Activated CD4-positive, CD25-positive, alpha-beta regulatory T cell treated with anti-CD3 and anti-CD28 coated beads, Interleukin-2, amount 50 U/mL, for 72 hours (primary cell): ENCODE measurements at places on chromosomes 11 and 22.

- DNase-seq, result no peak
Observed at GRCh38 chr22:24500277-24500820, 5.2 kb downstream of the UPB1 start.

DNA sequence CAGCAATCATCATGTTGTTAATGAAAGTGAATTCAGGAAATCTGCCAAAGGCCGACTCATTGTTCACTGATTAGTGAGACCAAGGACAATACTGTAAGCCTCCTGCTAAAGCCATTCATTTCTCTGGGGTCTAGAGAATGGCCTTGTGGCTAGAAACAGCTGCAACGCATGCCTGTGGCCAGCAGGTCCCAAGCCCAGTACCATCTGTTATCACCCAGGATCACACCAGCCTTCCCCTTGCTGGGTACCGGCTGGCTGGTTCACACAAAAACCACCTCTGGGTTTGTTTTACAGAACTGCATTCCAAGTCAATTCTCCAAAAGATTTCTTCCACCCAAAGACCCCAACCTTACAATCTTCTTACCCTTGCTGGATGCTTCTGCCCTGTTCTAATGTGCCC is 1.1 kb downstream of the PLAAT5 start:
- DNase-seq, result no peak

- peak; percentile 67 for DNase-seq
Observed at GRCh38 chr11:61752117-61752924, at the start of gene MYRF. TSS of gene MYRF (plus strand) at chr11:61752636. CDS start at chr11:61752745, 109 bp downstream.

DNA sequence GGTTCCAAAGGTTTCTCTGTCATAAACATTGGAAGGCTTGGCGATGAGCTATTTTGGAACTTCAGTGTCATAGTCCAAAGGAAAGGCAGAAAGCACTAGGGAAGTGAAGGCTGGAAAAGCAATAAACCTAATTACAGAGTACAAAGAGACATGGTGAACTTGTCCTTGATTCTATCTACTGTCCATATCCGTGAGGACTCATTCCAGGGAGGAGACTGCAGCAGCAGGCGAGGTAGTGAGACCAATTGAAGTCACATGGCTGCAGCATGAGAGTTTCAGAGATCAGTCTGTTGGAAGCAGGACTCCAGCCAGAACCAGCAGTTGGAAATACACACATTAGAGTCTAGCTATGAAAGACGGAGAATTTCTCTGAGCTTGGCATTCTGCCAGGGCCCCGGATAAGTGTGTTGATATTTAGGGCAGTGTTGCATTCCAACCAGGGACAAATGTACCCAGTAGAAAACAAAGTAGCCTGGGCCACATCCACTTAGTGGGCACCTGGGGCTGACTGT is 54.1 kb upstream of the ARHGAP42 start:
- no peak for DNase-seq

GRCh38 chr11:7536100-7536499 is 22.3 kb downstream of the PPFIBP2 start:
- no peak for DNase-seq

- no peak for DNase-seq
Observed at GRCh38 chr11:2709429-2709828, 9.6 kb upstream of the KCNQ1OT1 start.

- no peak for DNase-seq
Observed at GRCh38 chr11:59272771-59273372, 60.1 kb upstream of the MPEG1 start.

DNA sequence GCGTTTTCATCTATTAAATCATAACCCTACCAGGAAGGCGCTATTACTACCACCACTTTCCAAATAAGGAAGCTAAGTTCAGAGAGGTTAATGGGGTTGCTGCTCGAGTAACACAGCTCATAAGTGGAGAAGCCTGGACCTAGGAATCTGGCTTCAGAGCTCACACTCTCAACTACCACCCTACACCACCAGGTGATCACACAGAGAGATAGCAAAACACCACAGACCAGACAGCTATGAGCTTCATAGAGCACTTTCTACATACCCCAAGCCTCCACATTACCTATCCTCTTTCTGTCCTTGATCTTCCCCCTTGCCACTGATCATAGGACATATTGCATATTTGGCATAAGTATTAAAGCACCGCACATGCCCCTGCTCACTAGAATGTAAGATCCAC is 65.4 kb downstream of the TIMP3 start:
- no peak for DNase-seq

DNA sequence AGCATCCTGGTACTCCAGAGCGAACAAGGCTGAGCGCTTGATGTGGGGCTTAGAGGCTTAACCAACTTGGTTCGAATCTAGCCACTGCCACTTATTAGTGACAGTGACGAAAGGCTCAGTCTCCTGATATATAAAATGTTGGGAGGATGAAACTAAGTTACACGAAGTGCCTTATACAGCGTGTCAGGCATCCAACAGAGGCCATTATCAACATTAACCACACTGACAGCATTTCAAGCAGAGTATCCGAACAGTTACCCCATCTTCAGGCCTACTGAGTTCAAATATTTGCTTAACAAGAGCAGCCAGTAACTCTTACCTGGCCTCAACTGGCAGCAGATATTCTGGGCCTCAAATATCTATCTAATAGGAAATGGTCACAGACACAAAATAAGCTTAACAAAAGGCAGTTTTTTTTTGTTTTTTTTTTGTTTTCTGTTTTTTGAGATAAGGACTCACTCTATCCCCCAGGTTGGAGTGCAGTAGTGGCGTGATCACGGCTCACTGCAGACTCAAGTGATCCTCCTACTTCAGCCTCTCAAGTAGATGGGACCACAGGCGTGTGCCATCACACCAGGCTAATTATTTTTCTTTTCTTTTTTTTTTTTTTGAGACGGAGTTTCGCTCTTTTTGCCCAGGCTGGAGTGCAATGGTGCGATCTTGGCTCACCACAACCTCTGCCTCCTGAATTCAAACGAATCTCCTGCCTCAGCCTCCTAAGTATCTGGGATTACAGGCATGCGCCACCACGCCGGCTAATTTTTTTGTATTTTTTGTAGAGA is 2.9 kb downstream of the SERPIND1 start:
- no peak for DNase-seq

GRCh38 chr11:94876645-94877442 is 96.5 kb downstream of the CWC15 start:
- DNase-seq, result peak; percentile 39

GRCh38 chr11:122491509-122491908 is 164.0 kb upstream of the UBASH3B start:
- DNase-seq, result no peak

DNA sequence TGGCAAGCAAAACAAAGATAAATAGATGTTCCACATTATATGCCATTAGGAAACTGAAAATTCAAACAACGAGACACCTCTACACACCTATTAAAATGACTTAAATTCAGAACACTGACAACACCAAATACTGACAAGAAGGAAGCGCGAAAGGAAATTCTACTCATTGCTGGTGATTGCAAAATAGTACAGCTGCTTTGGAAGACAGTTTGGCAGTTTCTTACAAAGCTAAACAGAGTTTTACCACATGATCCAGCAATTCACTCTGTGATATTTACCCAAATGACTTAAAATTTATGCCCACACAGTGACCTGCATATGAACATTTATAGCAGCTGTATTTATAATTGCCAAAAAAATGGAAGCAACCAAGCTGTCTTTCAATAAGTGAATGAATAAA is 232.6 kb downstream of the CASP12 start:
- DNase-seq, result no peak

- no peak for DNase-seq
Observed at GRCh38 chr11:34487430-34487829, 26.2 kb downstream of the ELF5 start.

- DNase-seq, result no peak
Observed at GRCh38 chr11:93497596-93497995, 45.6 kb downstream of the SMCO4 start.

DNA sequence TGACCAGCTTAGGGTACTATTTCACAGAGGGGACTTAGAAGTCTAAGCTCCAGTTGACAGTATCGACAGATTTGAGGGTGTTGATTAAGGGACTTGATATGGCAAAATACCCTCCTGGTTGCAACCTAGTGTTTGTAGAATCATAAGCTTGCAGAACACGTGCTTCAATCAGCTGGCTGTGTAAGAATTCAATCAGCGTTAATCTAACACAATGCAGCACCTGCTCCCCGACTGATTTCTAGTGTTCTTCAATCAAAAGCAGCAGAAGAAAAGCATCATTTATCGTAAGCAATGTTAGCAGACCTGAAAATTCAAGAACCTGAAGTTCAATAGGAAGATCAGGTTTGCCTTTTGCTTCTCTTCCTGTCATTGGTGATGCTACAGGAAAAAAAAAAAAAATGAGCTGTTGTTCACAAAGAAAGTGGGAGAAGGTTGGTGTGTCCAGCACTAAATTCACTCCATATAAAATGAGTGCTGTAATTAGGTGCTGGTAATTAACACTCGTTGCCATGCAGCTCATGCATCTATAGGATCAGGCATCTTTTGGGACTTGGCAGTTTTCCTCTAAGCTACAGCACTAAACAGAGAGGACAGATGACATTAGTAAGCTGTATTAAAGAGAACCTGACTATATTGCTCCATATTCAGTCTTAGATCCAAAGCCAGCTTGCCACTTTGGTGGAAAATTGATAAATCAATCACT is 840.3 kb downstream of the OPCML start:
- no peak for DNase-seq

DNA sequence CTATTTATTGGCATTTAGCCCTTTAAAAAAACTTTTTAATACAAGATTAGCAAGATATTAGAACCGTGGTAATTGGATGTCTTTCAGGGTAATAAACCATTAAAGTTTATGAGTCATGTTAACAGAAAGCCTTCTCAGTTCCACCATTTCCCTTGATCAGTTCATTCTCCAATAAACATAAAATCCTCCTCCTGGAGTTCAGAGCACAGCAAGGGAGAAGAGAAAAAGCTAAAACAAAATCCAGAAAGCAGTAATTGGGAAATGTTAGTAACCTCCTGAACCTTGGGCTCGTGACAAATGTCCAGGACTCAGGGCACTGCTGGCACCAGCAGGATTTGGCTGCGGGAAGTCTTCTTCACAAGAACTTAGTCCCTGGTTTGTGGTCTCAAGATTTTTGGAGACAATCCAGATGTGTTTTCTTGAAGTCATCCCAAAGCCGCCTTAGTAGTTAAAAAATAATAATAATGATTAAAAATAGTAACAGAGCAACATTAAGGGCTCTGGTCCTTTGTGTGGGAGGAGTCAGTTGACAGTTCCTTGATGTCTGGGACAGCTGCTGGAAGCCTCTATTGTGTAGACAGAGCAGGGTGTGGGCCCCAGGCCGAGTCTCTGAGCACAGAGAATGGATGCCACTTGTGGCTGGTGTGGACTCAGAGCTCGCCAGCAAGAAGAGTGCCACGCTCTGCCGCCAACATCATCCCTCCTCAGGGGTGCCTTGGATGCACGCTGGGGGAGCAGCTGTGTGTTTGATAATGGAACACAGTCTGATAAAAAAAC is 43.4 kb upstream of the PITPNB start:
- no peak for DNase-seq

DNA sequence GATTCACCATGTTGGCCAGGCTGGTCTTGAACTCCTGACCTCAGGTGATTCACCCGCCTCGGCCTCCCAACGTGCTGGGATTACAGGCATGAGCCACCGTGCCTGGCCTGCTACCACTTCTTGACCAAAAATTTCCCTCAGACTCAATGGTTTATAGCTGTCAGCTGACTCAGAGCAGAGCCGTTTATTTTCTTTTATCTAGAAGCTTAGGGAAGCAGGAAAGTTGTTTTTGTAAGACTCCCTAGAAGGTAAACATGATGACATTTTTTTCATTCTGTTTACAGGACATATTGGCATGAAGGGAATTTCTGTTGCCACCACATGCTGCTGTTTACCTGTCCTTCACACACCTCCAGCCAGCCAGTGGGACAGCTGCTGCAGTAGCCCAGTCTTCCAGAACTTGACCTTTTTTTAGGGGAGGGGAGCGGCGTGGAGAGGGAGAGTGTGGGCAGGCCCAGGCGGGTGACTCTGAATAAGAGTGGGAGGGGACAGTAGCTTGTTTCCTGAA is 56.1 kb upstream of the PTPRJ start:
- no peak for DNase-seq

- no peak for DNase-seq
Observed at GRCh38 chr22:25494774-25495173, 69.7 kb upstream of the GRK3 start.

- no peak for DNase-seq
Observed at GRCh38 chr11:73426219-73426850, 50.1 kb downstream of the RELT start.

GRCh38 chr11:827897-828192 is at the start of gene CRACR2B:
TSS of gene CRACR2B (plus strand) at chr11:827919. CDS start at chr11:828608, 689 bp downstream.
- no peak for DNase-seq

DNA sequence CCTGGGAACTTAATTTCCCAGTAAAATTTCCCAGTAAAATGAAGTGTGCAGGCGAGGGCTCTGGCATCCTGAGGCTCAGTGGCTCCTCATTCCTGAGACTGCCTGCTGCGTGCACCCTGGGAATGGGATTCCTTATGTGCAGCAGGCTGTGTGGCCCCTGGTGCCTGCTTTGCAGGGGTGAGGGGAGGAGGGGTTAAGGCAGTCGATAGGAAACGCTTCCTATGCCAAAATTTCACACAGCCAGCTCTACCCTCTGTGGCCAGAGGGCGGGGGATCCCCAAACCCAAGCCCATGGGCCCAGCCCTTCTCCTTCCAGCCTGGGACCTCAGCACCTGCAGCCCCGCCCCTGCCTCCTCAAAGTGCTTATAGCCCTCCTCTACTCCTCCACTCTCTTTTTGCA is 12.1 kb upstream of the BAIAP2L2 start:
- DNase-seq, result no peak

GRCh38 chr11:65884716-65885092 is 3.6 kb downstream of the FIBP start:
- DNase-seq, result peak; percentile 86

- DNase-seq, result peak; percentile 52
Observed at GRCh38 chr11:534396-535209, 773 bp downstream of the HRAS start.
